Gastroesophageal sphincter (tissue), 4 donors: ENCODE measurements at places on chromosomes 5 and 9. TPM values are rescaled to one million over a fixed set of nuclear protein-coding genes. Genes with fewer than 3 reads are reported as not detected.

Gene FOXI1
- not detected for total RNA-seq

Gene PCDH1
- 23.0 TPM for total RNA-seq

Gene RETREG1
- 21.3 TPM for total RNA-seq

Gene PRRC2B
- 198 TPM for total RNA-seq

Gene PAX5
- total RNA-seq: not detected

Gene SLCO4C1
- not detected for total RNA-seq

Gene ATG10
- total RNA-seq: 11.2 TPM

Gene CCL28
- 8.6 TPM for total RNA-seq

Gene OLFML2A
- total RNA-seq: 21.7 TPM

Gene COMMD10
- 26.4 TPM for total RNA-seq

Gene ABO
- 0.54 TPM for total RNA-seq

DNA sequence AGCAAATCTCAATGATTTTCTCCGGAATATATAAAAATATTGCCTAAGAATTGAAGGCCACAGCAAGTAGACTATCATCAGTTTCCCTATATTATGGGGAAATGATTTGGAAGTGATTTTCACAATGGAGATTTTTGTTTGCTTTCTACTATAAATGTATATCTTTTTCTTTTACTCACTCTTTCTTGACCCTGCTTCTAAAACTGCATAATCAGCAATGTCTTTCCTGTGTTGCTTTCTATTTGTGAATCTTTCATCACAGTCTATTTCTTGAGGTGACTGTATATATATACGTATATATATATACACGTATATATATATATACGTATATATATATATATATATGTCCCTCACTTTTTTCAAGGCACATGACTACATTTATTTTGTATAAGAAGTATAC lies 622.6 kb downstream of the DTWD2 start:
- no peak for ATAC-seq

GRCh38 chr5:173591056-173591514 lies 25.4 kb downstream of the BOD1 start:
- ATAC-seq: no peak

GRCh38 chr5:122704247-122705036 lies 70.4 kb upstream of the SNX2 start:
- ATAC-seq: no peak

DNA sequence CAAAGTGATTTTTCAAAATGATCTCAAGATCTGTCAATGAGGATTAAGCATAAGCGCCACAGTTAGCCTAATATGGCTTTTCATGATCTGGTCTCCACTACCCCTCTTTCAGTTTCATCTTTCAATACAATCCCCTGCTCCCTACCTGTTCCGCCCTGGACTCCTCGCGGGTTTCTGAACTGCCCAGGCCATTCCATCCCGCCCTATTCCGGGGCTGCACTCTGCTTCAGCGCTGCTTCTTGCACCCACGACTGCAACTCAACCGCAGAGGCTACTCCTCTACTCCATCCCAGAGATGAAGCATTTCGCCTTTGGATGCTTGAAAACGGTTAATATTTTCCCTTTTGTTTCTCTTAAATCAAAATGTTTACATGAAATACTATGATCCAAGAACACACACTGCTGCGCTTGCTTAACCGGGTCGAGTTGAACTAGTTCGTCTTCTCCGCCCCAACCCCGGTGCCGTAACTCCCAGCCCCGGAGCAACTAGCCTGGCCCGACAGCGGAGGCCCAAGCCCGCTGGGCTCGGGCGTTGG lies 716 bp upstream of the OTULIN start:
- ATAC-seq: peak; percentile 28

- ATAC-seq: peak; percentile 57
Observed at GRCh38 chr5:158995694-158996173, 104.0 kb downstream of the EBF1 start.

DNA sequence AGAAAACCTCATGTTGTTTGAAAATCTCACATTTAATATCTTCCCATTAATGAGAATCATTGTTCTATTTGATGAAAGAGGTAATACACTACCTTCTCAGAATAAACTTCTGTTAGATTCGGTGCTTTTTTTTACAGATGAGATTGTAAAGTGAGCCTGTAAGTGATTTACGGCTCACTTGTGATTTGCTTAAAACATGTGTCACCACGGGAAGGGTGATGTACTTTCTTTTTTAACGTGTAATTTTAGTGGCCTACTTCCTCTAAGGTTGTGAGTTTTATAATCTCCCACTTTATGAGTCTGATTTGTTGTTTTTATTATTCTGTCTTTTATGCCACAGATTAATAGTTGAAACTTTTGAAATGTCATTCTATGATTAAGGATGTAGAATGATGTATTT lies 15.9 kb downstream of the ANXA1 start:
- no peak for ATAC-seq

GRCh38 chr5:53604309-53604708 lies 43.9 kb downstream of the NDUFS4 start:
- ATAC-seq: no peak

- ATAC-seq: no peak
Observed at GRCh38 chr5:112192866-112193265, 226.2 kb downstream of the EPB41L4A start.

- ATAC-seq: no peak
Observed at GRCh38 chr5:149608936-149609545, 27.7 kb downstream of the ARHGEF37 start.

DNA sequence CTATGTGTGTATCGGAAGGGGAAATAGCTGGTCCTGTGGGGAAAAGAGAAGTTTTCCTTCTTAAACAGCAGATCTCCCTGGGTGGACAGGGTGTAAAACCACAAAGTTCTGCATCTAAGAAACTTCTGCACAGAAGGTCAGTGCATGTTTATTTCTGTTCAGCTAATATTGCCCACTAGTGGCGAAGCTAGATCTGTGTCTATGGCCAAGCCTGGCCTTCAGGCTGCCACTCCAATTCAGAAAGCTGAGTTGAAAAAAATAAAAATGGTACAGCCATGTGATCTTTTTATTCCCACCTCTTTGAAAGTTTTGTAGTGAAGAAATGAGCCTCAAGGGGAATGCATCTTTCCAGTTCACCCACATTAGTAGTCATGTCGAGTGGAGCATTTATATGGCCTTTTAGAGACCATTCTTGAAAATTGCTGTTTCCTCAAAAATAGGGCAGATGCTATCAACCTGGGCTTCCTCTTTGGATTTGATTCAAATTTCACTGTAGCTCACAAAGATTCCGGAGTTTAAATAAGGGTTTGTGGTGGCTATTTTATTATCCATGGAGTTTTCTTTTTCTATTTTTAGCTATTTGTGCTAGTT lies 488.0 kb downstream of the PRELID2 start:
- no peak for ATAC-seq

- ATAC-seq: no peak
Observed at GRCh38 chr9:19689328-19690101, 99.3 kb downstream of the SLC24A2 start.

DNA sequence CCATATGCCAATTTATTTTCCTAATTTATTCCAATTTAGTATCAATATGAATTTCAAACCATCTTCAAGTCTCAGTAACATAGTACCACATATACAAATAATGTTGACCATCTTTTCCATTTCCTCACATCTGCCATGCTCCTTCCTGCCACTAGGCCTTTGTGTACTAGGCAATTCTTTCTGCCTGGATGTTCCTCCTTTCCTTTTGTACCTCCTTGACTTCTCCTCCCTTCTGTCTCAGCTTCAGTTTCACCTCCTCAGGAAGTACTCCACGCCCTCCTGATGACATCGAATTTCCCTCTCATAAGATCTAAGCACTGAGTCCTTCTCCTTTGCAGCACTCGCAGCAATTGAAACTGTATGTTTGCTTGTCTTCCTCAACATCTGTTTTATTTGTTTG lies 53.9 kb downstream of the MEF2C start:
- ATAC-seq: peak; percentile 29

GRCh38 chr5:158763217-158763616 lies 336.5 kb downstream of the EBF1 start:
- no peak for ATAC-seq

- ATAC-seq: no peak
Observed at GRCh38 chr5:173719731-173720082, 103.3 kb upstream of the BOD1 start.

DNA sequence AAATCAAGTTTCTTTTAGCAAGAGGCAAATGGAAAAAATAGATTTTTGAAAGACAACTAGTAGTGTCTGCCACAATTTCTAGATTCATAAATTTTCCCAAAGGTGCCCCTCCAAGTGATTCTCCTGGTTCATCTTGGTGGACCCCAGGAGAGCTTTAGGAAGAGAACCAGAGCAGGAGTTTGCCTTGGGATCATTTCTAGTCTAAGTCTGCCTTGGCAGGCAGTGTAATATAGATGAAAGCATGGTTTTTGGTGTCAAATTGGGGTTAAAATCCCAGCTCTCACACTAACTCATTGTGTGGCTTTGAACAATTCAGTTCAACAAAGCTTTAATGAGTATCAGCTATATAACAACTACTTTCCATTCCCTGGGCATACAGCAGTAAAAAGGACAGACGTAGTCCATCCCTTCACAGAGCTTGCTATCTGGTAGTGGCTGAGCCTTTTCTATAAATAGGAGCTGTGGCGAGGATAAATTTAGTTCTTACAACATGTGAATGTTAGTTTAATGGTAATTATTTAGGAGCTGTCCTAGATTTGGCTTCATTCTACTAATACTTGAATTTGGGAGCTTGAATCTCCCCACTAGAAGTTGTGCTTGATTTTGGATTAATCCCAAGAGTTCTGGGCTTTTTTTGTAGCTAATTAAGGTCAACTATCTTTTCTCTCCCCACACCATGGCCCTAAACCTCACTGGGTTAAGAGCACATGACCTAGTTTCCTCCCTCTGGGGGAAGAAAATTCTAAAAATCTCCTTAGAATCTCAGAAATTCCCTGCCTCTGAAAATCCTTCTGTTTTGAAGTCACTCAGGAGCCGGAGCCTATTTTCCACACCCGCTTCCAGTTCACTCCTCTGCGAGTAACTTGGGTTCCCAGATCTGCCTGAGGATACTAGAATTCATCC lies 197.8 kb downstream of the PCSK1 start:
- peak; percentile 82 for ATAC-seq

- peak; percentile 6 for ATAC-seq
Observed at GRCh38 chr5:170330568-170331054, 33.0 kb upstream of the LCP2 start.

DNA sequence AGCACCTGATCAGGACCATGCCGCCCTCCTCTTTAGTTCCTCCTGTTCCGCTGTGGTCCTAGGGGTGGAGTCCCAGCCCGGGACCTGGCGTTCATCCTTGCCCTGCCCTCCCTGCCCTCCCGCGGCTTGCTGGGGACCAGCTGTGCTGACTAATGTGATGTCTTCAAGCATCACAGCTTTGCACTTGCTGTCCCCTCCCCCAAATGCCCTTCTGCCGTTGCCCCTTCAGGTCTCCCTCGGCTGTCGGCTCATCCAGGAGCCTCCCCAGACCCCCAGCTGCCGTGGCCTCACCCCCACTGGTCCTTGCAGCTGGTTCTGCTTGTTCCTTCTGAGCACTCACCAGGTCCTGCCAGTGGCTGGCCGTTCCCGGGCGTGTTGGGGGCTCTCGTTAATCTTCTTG lies 19.9 kb downstream of the RXRA start:
- no peak for ATAC-seq

GRCh38 chr9:89218040-89218928 lies 39.7 kb upstream of the SHC3 start:
- ATAC-seq: no peak

DNA sequence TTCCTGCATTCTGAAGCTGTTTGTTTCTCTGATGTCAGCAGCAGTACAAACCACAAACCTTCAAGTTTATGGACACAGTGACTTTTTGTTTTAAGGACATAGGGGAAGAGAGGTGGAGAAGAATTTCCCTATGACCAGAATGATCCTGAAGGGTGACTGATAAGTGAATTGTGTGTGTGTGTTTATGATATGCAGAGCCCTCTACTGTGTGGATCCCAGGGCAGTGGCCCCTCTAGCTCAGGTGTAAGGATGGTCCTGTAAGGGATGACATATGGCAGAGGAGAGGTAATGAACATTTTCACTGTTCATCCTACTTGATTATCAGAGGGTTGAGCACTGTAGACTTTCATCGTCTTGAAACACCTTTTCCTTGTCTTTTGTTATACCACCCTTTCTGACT lies 30.6 kb upstream of the TMED7 start:
- no peak for ATAC-seq

DNA sequence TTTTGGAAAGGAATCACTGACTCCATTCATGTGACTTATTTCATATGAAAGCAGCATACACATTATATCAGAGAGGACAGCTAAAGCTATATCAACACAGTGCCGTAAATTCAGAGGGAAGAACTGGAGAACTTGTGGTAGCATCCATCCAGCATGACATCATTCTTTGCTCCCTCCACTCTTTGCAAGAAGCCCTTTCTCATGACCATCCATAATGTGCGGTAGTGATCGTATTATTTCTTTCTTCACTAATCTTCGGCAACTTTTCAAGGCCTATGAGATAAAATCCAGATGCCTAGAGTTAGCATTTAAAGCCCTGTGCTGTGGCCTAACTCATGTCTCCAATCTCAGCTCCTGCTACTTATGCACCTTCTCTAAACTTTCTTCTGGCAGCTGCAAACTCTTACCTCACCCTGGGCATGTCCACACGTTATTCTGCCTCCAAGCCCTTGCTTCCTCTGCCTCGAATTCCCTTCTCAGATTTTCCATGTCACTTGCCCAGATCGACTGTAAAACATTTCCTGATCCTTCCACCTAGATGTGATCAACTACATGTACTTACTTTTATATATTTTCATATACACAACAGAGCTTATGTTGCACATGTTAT lies 307.3 kb upstream of the SGCD start:
- no peak for ATAC-seq

DNA sequence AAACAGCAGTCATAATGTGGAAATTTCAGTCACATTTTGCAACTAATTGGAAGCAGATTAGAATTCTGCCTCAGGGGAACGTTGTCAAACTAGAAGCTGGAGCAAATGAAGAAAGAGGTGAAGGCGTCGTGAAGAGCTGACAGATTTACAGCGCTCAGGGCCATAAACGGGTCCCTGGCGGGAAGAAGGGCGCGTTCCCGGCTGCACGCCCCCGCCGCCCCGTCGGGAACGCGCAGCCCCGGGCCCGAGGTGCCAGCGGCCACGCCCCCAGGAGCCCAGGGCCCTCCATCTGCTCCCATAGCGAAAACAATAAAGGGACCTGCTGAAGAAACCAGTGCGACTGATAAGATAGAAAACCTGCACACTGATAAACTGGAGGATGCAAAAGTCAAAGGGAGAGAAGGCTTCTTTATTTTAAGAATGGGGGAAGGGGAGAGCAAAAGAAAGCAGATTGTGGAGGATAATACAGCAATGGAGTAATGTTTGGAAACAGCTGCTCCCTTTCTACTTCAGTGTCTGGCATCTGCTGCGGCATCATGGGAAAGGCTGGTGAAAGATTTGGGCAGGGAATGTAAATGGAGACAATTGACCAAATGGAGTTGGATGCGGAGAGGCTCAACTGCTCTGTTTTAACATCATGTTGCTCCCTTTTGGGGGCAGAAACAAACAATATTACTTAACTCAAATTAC lies 11.1 kb downstream of the ZNF608 start:
- ATAC-seq: peak; percentile 52

DNA sequence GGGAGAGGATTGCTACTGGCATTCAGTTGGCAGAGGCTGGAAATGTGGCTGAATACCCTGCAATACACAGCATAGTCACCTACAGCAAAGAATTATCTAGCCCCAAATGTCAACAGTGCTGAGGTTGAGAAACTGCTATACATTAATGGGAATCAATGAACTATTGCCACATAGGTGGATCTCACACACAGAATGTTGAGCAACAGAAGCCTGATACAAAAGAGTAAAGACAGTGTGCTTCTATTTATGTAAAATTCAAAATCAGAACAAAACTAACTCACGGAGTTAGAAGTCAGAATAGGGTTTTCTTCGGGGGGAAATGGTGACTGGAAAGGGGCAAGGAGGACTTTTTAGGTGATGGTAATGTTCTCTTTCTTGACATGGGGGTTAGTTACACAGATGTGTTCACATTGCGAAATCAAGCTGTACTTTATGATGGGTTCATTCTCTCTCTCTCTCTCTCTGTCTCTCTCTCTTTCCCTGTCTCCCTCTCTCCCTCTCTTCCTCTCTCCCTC lies 45.7 kb upstream of the PANK3 start:
- ATAC-seq: no peak
